ENCODE measurements at places on chromosomes 1 and 21. TPM values are rescaled to one million over a fixed set of nuclear protein-coding genes. Genes with fewer than 3 reads are reported as not detected.

SPOCD1 gene
- 7.8 TPM for total RNA-seq

SLC35D1 gene
- 6.8 TPM for total RNA-seq

RERE gene
- 19.3 TPM for total RNA-seq

PRMT6 gene
- not detected for total RNA-seq

ROR1 gene
- 10.7 TPM for total RNA-seq

TEX38 gene
- total RNA-seq = not detected

NECTIN4 gene
- total RNA-seq = 1.9 TPM

USP25 gene
- total RNA-seq = 16.0 TPM
